ENCODE measurements at places on chromosomes 3 and 15.

- no peaks in the 10 kb centered on the region for H3K36me3 ChIP-seq
- no peak overlapping the region for H3K27ac ChIP-seq
- no peaks in the 10 kb centered on the region for H3K27me3 ChIP-seq
- no peak overlapping the region for H3K4me3 ChIP-seq
Observed at GRCh38 chr3:189975391-189975990, 145.2 kb downstream of the P3H2 start.

GRCh38 chr15:47983533-47983932 lies 137.3 kb upstream of the SLC24A5 start:
- no peaks in the 10 kb centered on the region for H3K36me3 ChIP-seq
- no peak for DNase-seq
- no peaks in the 10 kb centered on the region for H3K27me3 ChIP-seq

GRCh38 chr3:164450276-164450905 lies 627.9 kb downstream of the SI start:
- DNase-seq: no peak
- no peaks in the 10 kb centered on the region for H3K36me3 ChIP-seq
- no peak overlapping the region for H3K27ac ChIP-seq
- H3K27me3 ChIP-seq: no peaks in the 10 kb centered on the region
- H3K4me1 ChIP-seq: no peaks in the 10 kb centered on the region

DNA sequence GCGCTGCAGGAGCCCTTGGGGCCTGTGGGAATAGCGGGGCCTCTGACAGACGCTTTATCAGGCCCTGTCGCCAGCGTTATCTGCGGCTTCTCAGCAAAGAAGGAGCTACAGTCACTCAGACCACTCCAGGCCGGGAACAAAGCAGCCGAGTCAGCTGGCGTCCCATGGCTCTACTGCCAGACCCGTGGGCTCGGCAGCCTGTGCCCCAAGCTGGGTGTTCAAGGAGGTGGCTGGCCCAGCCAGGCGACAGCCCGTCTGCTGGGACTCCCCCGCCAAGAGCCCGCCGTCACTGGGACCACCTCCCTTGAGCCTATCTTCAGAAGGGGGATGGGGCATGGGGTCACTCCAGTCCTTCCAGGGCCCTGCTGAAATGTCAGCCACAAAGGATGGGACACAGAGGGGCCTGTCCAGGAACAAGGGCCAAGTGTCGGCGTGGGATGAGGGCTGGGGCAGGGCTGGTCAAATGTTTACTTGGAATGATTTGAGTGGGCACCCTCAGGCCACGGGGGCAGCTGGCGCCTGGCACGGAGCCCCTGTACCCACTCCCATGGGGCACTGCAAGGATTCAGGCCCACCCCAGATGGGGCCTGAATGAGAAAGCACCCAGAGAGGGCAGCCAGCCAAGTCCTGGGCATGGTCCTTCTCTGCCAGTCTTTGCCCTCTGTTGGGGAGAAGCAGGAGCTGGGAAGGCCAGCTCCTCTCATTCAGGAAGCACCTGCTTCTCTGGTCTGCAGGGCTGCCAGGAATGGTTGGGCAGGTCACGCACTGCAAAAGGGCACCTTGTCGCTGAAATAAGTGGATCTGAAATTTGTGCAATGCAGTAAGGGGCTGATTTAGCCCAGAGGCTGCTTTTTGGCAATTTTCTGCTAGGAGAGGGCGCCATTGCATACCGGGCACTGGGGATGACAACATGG lies 148.3 kb downstream of the SMAD6 start:
- DNase-seq: no peak
- no peak overlapping the region for H3K4me3 ChIP-seq
- H3K27me3 ChIP-seq: peaks cover 13% of the 10 kb centered on the region

GRCh38 chr3:138477801-138478200 lies 43.4 kb downstream of the ESYT3 start:
- H3K27ac ChIP-seq: no peak overlapping the region
- H3K4me1 ChIP-seq: no peaks in the 10 kb centered on the region
- no peaks in the 10 kb centered on the region for H3K36me3 ChIP-seq

GRCh38 chr15:70569091-70569713 lies 194.2 kb downstream of the UACA start:
- H3K27ac ChIP-seq: no peak overlapping the region
- no peak for DNase-seq
- H3K4me3 ChIP-seq: no peak overlapping the region

DNA sequence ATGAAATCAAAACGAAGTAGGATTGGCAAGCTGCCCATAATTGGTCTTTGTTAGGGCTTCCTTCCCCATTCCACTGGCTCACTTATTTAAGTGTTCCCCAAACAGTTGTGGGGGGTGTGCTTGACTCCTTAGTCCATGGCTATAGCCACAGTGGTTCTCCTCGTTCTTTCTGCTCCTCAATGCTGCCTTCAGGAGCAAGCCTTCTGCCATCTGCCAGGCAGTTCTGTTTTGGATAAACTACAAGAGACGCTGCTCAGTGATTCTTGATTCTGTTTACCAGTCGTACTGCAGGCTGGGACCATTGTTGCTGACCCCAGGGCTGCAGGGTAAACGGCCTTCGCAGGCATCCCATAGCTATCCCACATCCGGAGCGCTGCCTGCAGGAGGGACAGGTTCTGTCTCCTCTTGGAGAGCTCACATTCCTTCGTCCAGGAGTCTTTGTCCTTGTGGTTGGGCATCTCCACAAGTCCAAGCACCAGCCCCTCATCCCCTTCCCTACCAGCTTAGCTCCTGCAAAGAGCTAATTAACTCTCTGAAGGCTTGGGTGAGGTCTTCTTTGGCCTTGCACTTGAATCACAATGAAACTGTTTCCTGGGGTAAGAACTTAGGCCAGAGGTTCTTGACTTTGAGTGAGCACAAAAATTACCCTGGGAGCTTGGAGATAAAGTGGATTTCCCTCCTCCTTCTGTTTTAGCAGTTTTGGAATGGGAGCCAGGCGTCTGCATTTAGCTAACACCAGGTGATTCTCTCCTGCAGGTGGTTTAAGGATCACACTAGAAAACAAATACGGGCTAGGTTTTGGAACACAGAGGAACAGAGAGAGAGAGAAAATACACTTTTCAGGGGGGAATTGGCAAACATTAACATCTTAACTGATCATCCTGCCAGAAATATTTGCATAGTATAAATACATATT lies 114.9 kb downstream of the SV2B start:
- H3K4me1 ChIP-seq: no peaks in the 10 kb centered on the region
- no peak for DNase-seq
- H3K36me3 ChIP-seq: no peaks in the 10 kb centered on the region
- H3K27ac ChIP-seq: no peak overlapping the region
- H3K27me3 ChIP-seq: no peaks in the 10 kb centered on the region
- H3K4me3 ChIP-seq: no peak overlapping the region

DNA sequence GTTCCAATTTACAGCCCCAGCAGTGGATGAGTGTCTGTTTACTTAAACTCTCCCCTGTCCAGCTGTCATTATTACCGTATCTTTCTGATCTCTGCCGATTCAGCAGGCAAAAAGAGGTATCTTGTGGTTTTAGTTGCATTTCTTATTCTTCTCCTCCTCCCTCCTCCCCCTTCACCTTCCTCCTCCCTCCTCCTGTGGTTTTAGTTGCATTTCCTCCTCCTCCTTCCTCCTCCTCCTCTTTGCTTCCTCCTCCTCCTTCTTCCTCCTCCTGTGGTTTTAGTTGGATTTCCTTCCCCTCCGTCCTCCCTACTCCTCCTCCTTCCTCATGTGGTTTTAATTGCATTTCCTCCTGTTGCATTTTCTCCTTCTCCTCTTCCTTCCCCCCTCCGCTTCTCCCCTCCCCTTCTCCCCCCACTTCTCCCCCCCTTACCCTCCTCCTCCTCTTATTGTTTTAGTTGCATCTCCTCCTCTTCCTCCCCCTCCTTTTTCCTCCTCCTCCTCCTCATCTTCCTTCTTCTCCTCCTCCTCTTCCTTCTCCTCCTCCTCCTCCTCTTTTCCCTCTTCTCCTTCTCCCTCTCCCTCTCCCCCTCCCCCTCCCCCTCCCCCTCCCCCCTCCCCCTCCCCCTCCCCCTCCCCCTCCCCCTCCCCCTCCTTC lies 25.3 kb upstream of the VPS33B start:
- H3K4me1 ChIP-seq: peaks cover 17% of the 10 kb centered on the region
- H3K36me3 ChIP-seq: no peaks in the 10 kb centered on the region
- DNase-seq: peak; percentile 87

GRCh38 chr3:150216041-150216811 lies 191.9 kb upstream of the TSC22D2 start:
- no peak overlapping the region for H3K27ac ChIP-seq
- 0 out of 2 replicates have a peak, but pooled peaks cover 4% of the 10 kb centered on the region for H3K4me1 ChIP-seq
- H3K36me3 ChIP-seq: no peaks in the 10 kb centered on the region

DNA sequence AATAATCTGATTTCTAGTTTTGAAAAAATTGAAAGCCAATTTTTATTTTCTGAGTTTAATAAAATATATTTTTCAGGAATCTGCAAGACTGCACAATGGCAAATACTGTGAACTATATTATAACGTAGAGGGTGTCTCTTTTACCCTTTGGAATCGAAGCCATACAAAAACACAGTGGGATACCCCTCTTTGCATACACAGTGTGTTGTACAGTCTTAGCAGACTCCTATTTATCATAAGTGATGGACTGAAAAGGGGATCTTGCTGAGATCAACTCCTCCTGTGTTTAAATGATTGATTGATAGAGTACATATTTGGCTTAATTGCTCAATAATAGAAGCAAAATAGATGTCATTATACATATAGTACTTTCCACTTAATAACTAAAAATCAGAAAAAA lies 981.2 kb downstream of the NSUN3 start:
- no peaks in the 10 kb centered on the region for H3K27me3 ChIP-seq
- H3K36me3 ChIP-seq: no peaks in the 10 kb centered on the region
- DNase-seq: no peak
- no peaks in the 10 kb centered on the region for H3K4me1 ChIP-seq
- no peak overlapping the region for H3K27ac ChIP-seq
- no peak overlapping the region for H3K4me3 ChIP-seq

- no peaks in the 10 kb centered on the region for H3K4me1 ChIP-seq
Observed at GRCh38 chr3:98994128-98994762, 92.8 kb upstream of the DCBLD2 start.

DNA sequence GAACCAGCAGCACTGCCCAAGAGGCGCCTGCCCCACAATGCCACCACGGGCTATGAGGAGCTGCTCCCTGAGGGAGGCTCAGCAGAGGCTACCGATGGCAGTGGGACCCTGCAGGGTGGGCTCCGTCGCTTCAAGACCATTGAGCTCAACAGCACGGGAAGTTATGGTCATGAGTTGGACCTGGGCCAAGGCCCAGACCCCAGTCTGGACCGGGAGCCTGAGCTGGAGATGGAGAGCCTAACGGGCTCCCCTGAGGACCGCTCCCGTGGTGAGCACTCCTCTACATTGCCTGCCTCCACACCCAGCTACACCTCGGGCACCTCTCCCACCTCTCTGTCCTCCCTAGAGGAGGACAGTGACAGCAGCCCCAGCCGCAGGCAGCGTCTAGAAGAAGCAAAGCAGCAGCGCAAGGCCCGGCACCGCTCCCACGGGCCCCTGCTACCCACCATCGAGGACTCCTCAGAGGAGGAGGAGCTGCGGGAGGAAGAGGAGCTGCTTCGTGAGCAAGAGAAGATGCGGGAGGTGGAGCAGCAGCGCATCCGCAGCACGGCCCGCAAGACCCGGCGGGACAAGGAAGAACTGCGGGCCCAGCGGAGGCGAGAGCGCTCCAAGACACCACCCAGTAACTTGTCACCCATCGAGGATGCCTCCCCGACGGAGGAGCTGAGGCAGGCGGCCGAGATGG lies 21.8 kb upstream of the APEH start:
- DNase-seq: no peak
- no peaks in the 10 kb centered on the region for H3K36me3 ChIP-seq
- H3K4me3 ChIP-seq: no peak overlapping the region
- H3K4me1 ChIP-seq: peaks cover 23% of the 10 kb centered on the region
- no peak overlapping the region for H3K27ac ChIP-seq

GRCh38 chr3:104909198-104909597 lies 457.5 kb upstream of the ALCAM start:
- no peaks in the 10 kb centered on the region for H3K36me3 ChIP-seq
- H3K27me3 ChIP-seq: no peaks in the 10 kb centered on the region
- no peak overlapping the region for H3K27ac ChIP-seq
- no peak for DNase-seq
- no peak overlapping the region for H3K4me3 ChIP-seq
- peaks cover 7% of the 10 kb centered on the region for H3K4me1 ChIP-seq

GRCh38 chr3:47054412-47054811 lies 74.9 kb downstream of the NBEAL2 start:
- no peak overlapping the region for H3K27ac ChIP-seq
- no peaks in the 10 kb centered on the region for H3K36me3 ChIP-seq
- peak; percentile 52 for DNase-seq
- peaks cover 13% of the 10 kb centered on the region for H3K4me1 ChIP-seq
- no peaks in the 10 kb centered on the region for H3K27me3 ChIP-seq
- no peak overlapping the region for H3K4me3 ChIP-seq

- no peak for DNase-seq
- no peak overlapping the region for H3K27ac ChIP-seq
- H3K27me3 ChIP-seq: no peaks in the 10 kb centered on the region
- peaks cover 22% of the 10 kb centered on the region for H3K36me3 ChIP-seq
- no peaks in the 10 kb centered on the region for H3K4me1 ChIP-seq
Observed at GRCh38 chr15:89155656-89156055, 65.7 kb downstream of the RLBP1 start.

DNA sequence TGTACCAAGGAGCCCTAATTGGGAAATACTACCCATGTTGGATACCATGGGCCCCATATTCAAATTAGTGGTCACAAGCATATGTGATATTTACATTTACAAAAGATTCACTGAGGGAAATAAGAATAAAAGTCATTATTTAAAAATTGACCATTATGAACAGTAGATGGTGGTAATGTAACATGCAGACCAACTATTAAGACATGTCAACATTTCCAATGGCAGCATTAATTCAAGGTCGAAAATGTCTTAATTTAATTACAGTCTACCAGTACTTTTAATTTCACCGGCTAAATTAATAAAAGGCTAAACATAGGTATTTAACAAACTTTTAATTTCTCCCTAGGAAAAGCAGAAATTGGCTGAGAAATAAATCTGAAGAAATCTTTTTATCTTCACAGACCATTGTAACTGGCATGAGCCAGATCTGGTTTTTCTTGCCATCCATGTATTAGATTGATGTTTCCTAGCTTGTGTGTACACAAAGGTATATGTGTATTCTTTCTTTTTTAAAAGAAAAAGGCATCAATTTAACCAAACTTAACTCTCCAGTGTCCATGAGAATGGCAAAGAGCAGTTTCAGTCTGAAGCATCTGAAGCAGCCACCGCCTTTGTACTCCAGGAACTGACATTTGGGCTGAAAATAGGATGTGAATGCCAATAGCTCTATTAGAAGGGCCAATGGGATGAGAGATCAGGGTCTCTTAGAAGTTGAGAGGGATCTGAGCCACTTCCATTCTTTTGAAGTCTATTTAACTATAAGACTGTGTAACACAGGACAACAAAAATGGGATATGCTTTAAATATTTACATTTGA lies 26.6 kb downstream of the NEK11 start:
- 0 out of 2 replicates have a peak, but pooled peaks cover 5% of the 10 kb centered on the region for H3K4me1 ChIP-seq
- no peak overlapping the region for H3K4me3 ChIP-seq
- DNase-seq: no peak

DNA sequence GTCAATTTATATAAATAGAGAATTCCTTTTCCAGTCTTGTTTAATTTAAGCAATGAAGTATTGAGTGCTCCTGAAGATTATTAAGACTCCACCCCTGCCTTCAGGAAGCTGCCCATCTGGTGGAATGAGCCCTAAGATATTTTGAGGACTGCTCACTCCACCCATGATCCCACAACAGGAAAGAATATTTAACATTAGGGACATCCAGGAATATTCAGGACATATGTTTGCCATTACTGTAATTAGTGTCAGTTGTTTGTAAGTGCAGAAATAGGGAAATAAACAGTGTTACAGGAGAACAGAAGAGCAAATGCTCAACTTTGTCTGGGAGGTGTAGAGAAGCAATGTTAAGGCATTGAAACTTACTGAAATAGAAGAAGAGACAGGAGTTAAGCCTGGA lies 375.0 kb downstream of the ROBO2 start:
- no peaks in the 10 kb centered on the region for H3K27me3 ChIP-seq
- no peaks in the 10 kb centered on the region for H3K36me3 ChIP-seq
- H3K27ac ChIP-seq: no peak overlapping the region
- no peaks in the 10 kb centered on the region for H3K4me1 ChIP-seq
- DNase-seq: no peak

Data from MM.1S (cell line).